ENCODE measurements at places on chromosomes 12 and 14.

DNA sequence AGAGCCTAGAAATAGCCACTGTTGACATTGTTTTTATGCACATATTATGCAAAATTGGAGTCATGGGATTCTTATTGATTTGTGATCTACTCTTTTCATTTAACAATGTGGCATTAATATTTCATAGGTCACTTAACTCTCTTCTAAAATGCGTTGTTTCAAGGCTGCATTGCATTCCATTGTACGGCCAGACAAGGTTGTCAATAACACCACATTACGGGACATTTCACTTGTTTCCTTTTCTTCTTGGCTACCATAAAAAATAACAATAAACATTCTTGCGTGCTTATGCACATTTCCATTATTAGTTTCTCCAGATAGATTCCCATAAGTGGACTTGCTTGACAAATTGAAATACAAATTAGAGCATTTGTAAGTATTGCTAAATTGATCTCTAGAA lies 120.8 kb upstream of the TMCC3 start:
- DNase-seq = no peak

- DNase-seq = no peak
These were observed 7.2 kb upstream of the OTX2 start for GRCh38 chr14:56817396-56817921.

GRCh38 chr14:32197919-32198318 lies 3.9 kb upstream of the RNU6-7 start:
- no peak for DNase-seq

- no peak for DNase-seq
These were observed 40.8 kb downstream of the SPATA7 start for GRCh38 chr14:88426271-88426670.

DNA sequence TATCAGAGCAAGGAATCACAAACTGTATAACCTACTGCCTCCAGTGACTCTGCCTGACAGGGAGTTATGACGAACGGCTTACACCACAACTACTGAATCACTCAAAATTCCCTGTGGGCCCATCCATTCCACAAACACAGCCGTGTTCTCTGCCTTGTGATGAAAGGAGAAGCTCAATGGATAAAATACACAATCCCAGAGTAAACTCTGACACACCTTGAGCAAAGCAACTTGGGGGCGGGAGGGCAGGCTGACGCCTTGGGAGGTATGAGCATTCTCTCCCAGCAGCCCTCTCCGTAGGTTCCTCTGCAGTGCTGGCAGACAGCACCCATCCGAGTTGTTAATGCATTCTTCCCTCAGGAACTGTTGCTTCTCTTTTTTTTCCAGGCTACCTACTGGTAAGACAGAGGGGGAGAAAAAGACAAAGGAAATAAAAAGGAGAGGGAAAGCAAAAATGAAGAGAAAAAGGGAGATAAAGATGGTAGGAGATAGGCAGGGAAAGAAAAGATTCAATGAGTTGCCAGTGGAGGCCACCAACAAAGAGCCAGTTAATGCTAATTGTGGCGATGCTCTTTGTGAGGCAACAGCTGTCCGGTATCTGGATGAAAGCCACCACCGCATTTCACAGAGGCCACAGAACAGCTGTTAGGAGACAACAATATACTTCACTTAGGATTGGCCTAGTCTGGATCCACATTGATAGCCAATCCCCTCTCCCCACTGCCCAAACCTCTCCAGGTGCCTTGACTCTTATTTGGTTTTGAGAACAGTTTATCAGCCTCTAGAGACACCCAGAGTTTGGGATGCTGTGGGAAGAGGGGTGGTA lies 4.7 kb upstream of the DIO2 start:
- DNase-seq = no peak

- DNase-seq = no peak
These were observed 3.8 kb upstream of the PLA2G1B start for GRCh38 chr12:120331390-120331789.

Data from activated naive CD8-positive, alpha-beta T cell treated with anti-CD3 and anti-CD28 coated beads, Interleukin-2, amount 50 U/mL, for 16 hours (primary cell).